ENCODE measurements at places on chromosomes 3 and 15. TPM values are rescaled to one million over a fixed set of nuclear protein-coding genes. Genes with fewer than 3 reads are reported as not detected.

FANCI gene
- 67.1 TPM for total RNA-seq

DNA sequence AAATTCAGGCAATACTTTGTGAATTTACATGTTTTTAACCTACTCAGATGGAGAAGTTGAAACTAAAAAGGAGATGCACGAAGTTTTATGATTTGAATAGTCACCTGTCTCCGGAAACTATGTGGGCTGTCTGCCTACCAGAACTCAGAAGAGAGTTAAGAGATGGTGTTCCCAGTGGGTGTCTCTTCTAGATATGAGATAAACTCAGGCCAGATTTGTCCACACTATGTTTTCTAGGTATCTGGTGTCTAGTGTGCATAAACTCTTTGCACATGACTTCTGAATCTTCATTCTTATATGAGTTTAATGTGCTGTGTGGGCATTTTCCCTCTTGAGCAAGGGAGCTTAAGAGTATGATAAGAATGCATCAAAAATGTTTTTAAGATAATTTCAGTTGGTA, 222.8 kb downstream of the FOXP1 start:
- no peak for DNase-seq

GRCh38 chr15:95857124-95857757, 473.3 kb upstream of the NR2F2 start:
- DNase-seq: peak; percentile 88

DNA sequence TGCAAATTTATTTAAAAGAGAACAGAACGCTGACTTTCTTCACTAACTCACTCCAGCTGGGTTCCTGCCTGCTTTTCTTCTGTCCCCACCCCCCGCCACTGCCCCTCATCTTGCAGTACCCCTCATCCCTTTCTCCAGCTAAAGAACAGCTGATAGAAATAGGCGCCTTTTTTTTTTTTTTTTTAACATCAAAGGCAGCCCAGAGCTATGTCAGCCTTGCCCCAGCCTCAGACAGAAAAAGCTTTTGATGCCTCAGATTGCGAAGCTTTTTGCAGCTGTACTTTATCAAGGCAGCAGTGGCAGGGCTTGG, 1.8 kb downstream of the CADPS start:
- no peak for DNase-seq

DNA sequence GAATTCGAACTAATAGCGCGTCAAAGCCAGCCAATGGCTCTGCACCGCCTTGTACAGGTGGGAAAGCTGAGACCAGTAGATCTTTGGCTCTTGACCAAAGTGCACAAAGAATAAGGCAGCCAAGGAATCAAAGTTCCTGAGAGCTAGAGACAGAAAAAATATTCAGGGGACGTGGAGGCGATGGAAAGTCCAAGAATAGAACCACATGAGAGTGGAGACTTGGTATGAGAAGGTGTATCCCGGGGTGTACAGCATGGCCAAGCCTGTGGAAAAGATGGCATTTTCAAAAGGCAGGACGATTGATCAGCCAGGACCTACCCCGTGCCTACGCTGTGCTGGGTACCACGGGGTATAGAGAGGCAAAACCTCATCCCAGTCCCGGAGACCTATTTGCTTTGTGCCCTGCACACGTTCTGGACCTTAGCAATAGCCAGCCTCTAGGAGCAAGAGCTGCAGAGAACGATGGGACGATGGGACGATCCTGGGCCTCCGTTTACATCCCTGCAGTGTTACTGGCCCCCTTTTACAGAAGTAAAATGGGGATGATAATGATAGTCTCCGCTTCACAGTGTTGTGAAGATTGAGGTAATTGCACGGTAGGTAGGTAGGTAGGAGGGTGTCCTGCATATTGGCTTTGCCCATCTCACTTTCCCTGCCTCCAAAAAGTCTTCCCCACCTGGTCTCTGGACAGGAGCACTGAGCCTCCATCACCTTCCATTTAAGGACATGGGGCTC, 583 bp upstream of the RBSN start:
- no peak for DNase-seq

DNA sequence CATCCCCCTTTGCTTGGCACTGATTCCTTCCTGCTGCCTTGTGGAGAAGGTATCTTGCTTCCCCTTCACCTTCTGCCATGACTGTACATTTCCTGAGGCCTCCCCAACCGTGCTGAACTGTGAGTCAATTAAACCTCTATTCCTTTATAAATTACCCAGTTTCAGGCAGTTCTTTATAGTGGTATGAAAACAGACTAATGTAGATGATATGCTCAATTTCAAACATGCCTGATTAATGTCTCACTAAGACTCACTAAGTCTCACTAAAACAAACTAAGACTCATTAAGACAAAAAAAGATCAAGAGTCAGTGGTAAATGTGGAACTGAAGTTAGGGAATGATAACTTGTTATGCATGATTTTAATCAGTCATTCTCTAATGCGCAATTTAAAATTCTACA, 606.6 kb downstream of the RBMS3 start:
- DNase-seq: no peak

GRCh38 chr15:91255670-91256192, 155.7 kb downstream of the SV2B start:
- DNase-seq: no peak
